ENCODE measurements at places on chromosomes 16 and 17.
A peak's percentile ranks its signal among the peaks of the same experiment; 100 is the strongest.

- DNase-seq: peak; percentile 85
Measured at GRCh38 chr17:82051776-82052637, at the start of the genes GPS1 and RFNG. GPS1 (plus strand) TSS chr17:82051898; CDS start chr17:82051932, 34 bp downstream. RFNG (minus strand) TSS chr17:82051811; CDS start chr17:82051766, 45 bp downstream.

- peak; percentile 18 for DNase-seq
Measured at GRCh38 chr16:81005610-81006161, 999 bp downstream of the CMC2 start.

DNA sequence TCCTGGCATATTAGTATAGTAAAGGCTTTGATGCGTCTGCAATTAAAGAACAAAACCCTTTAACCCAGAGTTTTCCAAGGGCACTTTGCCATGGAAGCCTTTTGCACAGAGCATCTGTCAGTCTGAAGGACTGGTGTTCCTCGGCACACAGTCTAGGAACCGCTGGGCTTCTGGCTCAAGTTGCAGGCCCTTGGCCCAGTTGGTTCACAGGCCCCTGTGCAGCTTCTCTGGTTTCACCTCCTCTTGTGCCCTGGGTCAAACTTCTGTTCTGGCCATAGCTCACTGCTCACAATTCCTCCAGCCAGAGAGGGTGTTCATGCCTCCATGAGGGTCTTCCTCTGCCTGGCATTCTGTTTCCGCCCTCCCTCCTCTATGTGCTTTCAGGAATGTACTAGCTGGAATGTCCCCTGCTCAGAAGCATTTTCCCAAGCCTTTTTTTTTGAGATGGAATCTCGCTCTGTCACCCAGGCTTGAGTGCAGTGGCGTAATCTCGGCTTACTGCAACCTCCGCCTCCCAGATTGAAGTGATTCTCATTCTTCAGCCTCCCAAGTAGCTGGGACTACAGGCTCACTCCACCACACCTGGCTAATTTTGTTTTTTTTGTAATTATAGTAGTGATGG is 34.5 kb upstream of the TEX2 start:
- no peak for DNase-seq

DNA sequence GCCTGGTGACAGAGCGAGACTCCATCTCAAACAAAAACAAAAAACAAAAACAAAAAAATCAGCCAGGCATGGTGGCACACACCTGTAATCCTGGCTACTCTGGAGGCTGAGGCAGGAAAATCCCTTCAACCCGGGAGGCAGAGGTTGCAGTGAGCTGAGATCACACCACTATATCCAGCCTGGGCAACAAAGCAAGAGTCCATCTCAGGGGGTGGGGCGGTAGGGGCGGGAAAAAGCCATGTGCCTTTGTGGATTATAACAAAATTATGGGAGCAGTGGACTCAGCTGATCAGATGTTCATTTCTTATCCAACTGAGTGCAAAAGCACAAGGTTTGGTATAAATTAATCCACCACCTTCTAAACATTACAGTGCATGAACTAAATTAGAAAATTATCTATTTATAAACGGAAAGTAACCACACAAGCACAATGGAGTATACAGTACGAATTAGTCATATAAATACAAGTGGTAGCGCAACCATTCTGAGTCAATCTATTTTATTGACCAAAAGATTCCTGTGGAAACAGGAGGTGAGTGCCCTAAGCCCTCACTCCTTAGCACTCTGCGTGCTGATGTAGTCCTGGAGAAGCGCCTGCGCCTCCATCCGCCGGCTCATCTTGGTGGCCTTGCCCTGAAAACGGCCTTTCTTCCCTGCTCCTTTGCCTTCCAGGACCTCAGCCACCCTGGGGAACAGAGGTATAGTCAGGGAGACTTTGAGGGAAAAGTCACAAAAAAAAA is 14.0 kb downstream of the AARSD1 start:
- no peak for DNase-seq

GRCh38 chr16:87970186-87970585 is 19.0 kb downstream of the BANP start:
- no peak for DNase-seq

- DNase-seq: no peak
Measured at GRCh38 chr16:23424292-23424958, 28.6 kb downstream of the COG7 start.

DNA sequence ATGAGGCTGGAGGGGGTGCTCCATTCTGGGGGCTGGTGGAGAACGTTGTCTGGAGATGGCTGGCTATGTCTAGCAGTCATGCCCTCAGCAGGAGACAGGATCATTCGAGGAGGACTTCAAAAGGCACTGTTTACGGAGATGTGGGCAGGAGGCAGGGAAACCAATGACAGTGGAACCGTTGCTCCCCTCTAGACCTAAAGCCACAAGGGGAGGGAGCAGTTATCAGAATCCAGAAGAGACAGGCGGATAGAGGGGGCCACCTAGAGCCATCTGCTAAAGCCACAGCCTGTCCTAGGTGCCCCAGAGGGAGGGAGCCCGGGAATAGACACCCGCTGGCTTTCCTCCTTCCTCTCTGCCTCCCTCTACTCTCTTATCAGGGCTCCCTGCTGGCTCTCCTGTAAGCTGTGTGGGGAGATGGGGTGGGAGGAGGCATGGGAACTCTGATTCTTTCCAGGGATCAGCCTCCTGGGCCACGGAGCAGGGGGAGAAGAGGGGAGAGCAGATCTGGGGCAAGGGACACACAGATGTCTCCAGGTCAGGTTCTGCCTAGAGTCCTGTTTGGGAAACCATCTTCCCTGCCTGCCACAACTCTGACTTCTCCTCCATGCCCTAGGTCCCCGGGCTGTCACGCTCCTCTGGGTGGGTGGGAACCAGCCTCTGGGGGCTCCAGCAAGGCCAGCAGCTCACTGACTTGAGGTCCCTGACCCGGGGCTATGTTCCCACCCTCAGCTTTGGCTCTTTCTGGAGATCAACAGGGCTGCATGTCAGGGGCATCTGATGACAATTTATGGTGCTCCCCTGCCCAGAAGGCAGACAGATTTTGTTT is 42.3 kb downstream of the IRX3 start:
- DNase-seq: no peak

GRCh38 chr17:44466339-44466738 is 36.9 kb downstream of the GPATCH8 start:
- no peak for DNase-seq

GRCh38 chr17:31093866-31094599 is 744 bp upstream of the NF1 start:
- no peak for DNase-seq

DNA sequence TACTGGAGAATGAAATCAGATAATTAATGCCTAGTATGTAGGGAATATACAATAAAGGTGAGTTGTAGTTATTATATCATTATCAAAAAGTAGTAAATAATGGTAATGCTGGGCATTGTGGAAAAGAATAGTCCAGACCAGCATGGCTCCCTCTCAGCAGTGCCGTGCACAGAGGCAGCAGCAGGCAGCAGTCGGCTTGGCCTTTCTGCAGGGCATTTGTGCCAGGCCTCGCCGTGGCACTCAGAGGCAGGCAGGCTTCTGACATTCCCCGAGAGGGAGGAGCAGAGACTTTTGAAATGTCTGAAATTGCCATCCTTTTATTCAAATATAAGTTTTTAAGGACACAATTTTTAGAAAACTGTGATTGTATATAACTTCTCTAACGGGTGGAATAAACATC is 15.0 kb downstream of the KIAA0513 start:
- DNase-seq: no peak

DNA sequence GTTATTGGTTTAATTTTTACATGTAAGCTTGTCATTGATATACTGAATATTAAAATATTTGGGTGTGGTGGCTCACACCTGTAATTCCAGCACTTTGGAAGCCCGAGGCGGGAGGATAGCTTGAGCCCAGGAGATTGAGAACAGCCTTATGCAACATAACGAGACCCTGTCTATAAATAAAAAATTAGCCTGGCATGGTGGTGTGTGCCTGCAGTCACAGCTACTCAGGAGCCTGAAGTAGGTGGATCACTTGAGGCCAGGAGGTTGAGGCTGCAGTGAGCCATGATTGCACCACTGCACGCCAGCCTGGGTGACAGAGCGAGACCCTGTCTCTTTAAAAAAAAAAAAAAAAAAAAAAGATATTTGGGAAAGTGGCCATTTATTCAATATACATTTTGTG is 32.3 kb downstream of the NFAT5 start:
- DNase-seq: no peak

DNA sequence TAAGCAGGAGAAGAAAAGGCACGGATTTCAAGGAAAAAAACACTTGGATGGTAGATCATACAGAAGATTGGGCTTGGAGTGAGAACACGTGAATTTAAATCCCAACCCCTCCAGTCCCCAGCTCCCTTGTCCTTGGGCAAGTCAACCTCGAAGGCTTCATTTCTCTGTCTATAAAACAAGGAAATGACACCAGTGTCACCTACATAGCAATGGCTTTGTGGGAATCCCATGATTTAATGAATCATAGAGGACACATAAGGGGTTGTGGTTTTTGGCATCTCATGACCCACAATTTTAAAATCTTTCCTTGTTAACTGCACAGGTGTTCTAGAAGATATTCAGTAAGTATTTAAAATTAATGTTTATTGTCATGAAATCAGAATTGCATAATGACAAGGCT is 8.2 kb upstream of the CCL2 start:
- no peak for DNase-seq

GRCh38 chr16:27706866-27707685 is 157.1 kb downstream of the KATNIP start:
- DNase-seq: no peak

DNA sequence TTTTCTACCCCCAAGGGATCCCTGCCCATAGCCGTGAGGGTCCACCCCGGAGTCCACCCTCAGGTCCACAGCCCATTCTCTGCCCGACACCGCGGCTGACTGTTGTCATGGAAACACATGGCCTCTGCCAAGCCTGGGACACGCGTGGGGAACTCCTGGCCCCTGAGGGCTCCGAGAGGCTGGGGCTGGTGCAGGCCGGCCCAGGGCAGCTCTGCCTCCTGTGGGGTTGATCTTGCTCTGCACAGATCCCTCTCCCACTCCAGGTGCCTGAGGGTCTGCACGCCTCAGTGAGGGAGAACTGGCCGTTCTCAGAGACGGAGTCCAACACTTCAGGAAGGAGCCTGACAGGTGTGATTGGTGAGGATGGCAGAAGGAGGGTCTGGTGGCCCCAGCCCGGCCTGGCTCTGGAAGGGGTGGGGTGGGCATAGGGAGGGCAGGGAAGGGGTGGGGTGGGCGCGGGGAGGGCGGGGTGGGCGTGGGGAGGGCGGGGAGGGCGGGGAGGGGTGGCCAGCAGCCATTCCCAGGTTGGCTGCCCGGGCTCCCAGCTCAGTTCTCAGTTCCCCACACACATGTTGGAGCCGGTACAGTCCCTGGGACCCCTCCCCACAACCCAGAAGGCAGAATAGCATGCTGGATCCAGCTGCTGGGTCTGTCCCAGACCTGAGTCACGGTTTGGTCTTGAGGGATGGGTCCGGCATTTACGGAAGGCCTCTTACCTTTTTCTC is 6.4 kb downstream of the MRPL28 start:
- no peak for DNase-seq

- DNase-seq: no peak
Measured at GRCh38 chr17:82097919-82098168, 192 bp downstream of the FASN start.

GRCh38 chr16:81755915-81756614 is 23.0 kb upstream of the PLCG2 start:
- no peak for DNase-seq

DNA sequence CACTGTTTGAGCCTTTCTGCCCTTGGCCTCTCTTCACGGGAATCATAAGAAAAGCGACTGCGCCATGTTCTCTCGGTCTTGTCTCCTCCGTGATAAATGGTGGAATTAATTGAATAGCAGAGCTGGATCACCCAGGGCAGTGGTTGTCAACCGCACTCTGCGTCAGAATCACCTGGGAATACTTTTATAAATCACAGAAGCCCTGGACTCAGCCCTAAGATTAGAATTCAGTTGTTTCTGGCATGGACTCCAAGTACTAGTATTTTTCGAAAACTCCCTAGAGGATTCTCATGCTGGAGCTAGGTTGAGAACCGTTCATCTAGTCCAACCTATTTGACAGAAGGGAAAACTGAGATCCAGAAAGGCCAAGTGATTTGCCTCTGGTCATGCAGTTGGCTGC is 64.1 kb downstream of the SPACA3 start:
- DNase-seq: no peak

GRCh38 chr17:28291780-28292330 is 27.1 kb upstream of the TMEM97 start:
- DNase-seq: no peak

All from activated CD4-positive, alpha-beta memory T cell treated with anti-CD3 and anti-CD28 coated beads, Interleukin-2, amount 10 ng/mL, durations not matched to agents 7 days and 5 days (primary cell).